ENCODE measurements at places on chromosomes 12 and 14. TPM values are rescaled to one million over a fixed set of nuclear protein-coding genes. Genes with fewer than 3 reads are reported as not detected.

GRCh38 chr14:81219759-81220579, 790 bp downstream of the GTF2A1 start:
- DNase-seq: peak; percentile 71

- DNase-seq: no peak
Observed at GRCh38 chr12:15477761-15478160, 155.5 kb downstream of the PTPRO start.

DNA sequence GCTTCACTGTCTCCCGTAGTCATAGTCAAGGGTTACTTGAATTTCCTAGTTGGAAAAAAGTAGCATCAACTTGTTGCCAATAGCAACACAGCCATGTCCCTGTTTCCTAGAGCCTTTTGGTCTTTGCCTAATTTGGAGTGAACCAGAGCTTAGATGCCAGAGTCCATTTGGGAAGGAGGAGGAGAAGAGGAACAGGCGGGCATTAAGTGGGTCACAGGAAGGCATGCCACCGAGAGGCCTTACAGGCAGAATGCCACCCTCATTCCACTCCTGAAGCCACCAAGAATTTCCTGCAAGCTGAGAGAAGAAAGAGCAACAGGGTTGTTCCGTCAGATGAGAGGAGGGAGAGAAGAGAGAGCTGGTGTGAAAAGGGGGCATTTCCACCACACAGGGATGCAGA, 339.5 kb downstream of the DPF3 start:
- no peak for DNase-seq

Gene RERG
- not detected for total RNA-seq

- DNase-seq: no peak
Observed at GRCh38 chr14:104875811-104876210, 10.7 kb downstream of the CEP170B start.

DNA sequence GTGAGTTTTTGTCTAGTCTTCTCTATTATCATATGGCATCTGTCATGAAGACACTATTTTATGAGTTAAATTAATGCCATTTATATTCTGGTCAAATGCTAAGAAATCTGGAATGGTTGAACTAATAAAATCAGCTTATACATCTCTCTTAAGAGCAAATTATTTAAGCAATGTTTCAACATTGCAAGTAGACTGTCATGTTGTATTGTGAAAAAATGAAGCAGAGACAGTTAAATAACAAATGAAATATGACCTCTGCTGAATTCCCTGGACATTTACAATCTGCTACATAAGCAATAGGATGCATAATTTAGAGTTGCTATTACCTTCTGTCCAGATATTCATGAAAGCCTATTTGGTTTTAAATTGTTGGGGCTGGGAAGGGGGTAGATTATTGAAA, 30.6 kb downstream of the NAV3 start:
- no peak for DNase-seq

Gene WNT5B
- total RNA-seq: 529 TPM

DNA sequence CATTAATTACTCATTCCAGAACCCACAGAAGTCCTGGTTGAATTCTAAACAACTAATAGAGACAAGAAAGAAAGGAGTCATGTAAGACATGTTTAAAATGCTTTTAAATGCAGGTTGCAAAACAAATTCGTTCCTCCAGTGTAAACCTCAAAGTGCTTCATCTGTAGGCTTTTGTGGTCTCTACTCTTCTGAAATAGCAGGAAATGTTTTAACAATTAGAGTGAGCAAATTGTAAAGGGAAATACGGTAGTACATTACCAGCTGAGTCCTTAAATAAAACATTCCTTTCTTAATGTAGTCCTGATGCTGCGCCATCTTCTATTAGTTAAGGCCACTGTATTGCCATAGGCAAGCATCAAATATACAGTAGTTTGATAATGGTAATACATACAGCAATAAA, 1934.2 kb upstream of the SEL1L start:
- DNase-seq: peak; percentile 2

DNA sequence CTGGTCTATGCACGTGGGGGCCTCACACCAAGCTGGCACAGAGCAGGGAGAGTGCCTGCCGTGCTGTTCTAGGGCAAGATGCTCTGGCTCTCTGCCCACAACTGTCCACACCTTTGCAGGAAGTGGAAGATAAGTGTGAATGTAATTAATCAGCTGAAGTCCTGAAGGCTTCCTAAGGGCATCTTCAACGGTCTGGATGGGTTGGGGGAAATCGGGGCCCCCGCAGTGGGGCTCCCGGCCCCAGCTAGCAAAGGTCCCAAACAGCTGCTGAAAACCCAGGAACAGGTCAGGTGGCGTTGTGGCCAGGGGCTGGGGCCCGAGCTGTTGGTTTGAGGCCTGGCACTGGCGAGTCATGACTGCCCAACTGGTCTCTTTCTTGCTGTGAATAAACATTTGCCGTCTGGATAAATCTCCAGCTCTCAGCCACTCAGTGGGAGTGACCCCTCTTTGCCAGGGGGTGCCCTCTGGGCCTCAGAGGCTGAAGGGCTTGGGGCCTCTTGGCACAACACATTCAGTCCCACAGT, 6.7 kb upstream of the SLC25A29 start:
- DNase-seq: no peak

DNA sequence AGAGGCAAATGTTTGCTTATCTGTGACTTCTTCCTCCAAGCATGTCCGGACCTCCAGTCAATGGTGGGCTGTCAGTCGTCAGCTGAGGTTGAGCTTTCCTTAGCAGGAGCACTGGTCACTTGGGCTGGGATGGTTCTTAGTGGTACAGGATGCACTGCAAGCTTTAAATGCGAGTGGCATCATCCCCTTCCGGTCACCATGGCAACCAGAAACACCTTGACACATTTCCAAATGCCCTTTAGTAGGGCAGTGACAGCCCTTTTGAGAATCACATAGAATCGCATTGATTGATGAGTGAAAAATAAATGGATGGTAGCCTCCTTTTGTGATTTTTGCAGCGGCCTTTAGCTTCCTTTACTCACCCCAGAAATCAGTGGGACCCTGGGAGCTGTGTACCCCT, 24.1 kb downstream of the NTF3 start:
- no peak for DNase-seq

Gene SIRT4
- total RNA-seq: not detected

- peak; percentile 27 for DNase-seq
Observed at GRCh38 chr12:4031703-4032291, 158.6 kb upstream of the PARP11 start.

- DNase-seq: no peak
Observed at GRCh38 chr12:59844750-59845149, 248.9 kb downstream of the SLC16A7 start.

DNA sequence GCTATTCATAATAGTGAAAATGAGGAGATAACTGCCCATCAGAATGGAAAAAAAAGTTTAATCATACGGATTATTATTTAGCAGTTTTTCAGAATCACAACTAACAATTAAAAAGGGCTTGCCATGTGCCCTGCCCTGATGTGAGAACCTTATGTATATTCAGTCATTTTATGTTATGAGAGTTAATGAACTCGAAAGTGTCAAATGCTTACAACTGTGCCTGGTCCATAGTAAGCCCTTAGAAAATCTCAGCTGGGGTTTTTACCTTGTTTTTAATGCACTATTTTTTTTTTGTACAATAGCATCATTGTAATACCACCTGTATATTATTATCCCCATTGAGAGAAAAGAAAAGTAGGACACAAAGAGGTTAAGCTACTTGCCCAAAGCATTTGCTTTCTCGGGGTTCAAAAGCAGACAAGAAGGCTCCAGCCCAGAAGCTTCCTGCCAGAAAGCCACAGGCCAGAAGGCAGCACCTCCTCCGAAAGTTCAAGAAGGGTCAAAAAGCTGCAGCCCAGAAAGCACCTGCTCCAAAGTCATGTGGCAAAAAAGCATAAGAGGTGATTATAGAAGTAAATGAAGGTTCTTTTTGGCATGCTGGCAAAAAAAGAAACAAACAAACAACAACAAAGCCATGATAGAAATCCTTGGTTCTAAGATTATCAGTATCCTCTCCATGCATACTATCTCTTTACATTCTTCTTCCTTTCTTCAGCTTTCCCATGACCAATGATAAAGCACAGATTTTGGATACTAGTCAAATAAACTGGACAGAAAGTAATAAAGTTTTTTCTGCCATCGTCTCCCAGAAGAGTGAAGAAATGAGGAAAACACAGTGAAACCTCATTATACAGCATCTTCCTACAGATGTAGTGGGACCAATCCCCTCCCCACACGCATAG, 59.1 kb upstream of the NAP1L1 start:
- DNase-seq: no peak

- DNase-seq: no peak
Observed at GRCh38 chr12:108861878-108862587, 4.7 kb upstream of the SSH1 start.

Gene IGF1
- 1.4 TPM for total RNA-seq

Gene TCL1A
- not detected for total RNA-seq

Gene KLHDC1
- 5.0 TPM for total RNA-seq

Measured in GM23248 (cell line).